ENCODE measurements at places on chromosomes 5 and 9. TPM values are rescaled to one million over a fixed set of nuclear protein-coding genes. Genes with fewer than 3 reads are reported as not detected.

Gene CRB2
- 0.18 TPM for total RNA-seq

Gene GRXCR2
- total RNA-seq: not detected

GRCh38 chr5:91383956-91384300 lies 811 bp upstream of the ARRDC3 start:
- peaks cover 17% of the 10 kb centered on the region for H3K27me3 ChIP-seq
- peak overlapping the region; percentile 100 for H3K27ac ChIP-seq
- DNase-seq: peak; percentile 22
- peaks cover 17% of the 10 kb centered on the region for H3K4me1 ChIP-seq
- peaks cover 6% of the 10 kb centered on the region for H3K36me3 ChIP-seq

Gene PTGES2
- total RNA-seq: 39.8 TPM

Gene TRIO
- total RNA-seq: 229 TPM

Gene PCDHA1
- total RNA-seq: 0.13 TPM

GRCh38 chr9:107982001-107982400 lies 492.4 kb upstream of the KLF4 start:
- no peaks in the 10 kb centered on the region for H3K36me3 ChIP-seq
- H3K4me1 ChIP-seq: no peaks in the 10 kb centered on the region
- no peak overlapping the region for H3K27ac ChIP-seq
- no peak for DNase-seq

- DNase-seq: no peak
- H3K36me3 ChIP-seq: no peaks in the 10 kb centered on the region
- H3K27me3 ChIP-seq: peaks cover 24% of the 10 kb centered on the region
- no peak overlapping the region for H3K4me3 ChIP-seq
Observed at GRCh38 chr9:114100536-114100935, 1.4 kb upstream of the KIF12 start.

Gene JMY
- 7.7 TPM for total RNA-seq

DNA sequence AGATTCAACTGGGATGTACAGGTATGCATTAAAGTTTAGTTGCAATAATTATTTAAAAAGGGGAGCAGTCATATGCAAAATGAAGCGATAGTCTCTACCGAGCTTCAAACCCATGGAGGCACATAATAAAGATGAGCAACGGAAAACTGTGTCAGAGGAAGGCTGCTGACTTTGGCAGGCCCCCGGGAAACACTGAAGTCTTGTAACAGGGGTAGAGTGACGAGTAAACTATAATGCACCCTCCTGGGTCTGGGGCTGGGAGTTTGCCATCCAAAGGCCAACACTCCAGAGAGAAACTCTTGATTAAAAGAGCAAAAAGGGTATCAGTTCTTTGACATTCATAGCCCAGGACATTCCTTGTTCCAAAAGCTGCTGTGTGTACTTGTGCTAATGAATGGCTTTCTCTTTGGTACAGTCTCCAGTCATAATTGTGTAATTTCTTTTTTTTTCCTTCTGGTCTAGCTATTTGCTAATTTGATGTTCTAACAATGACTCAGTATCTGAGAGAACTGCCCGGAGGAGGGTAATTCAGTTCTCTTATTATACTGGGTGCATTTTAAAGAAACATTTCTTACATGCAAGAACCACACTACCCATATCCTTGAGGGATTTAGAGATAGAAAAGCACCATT lies 59.2 kb downstream of the TNC start:
- H3K27me3 ChIP-seq: peaks cover 2% of the 10 kb centered on the region
- H3K4me3 ChIP-seq: no peak overlapping the region
- H3K27ac ChIP-seq: no peak overlapping the region
- peaks cover 5% of the 10 kb centered on the region for H3K4me1 ChIP-seq

- no peak overlapping the region for H3K27ac ChIP-seq
- no peak overlapping the region for H3K4me3 ChIP-seq
- H3K36me3 ChIP-seq: no peaks in the 10 kb centered on the region
- no peaks in the 10 kb centered on the region for H3K27me3 ChIP-seq
- no peak for DNase-seq
Observed at GRCh38 chr9:8560560-8561525, 761.3 kb upstream of the DMAC1 start.

DNA sequence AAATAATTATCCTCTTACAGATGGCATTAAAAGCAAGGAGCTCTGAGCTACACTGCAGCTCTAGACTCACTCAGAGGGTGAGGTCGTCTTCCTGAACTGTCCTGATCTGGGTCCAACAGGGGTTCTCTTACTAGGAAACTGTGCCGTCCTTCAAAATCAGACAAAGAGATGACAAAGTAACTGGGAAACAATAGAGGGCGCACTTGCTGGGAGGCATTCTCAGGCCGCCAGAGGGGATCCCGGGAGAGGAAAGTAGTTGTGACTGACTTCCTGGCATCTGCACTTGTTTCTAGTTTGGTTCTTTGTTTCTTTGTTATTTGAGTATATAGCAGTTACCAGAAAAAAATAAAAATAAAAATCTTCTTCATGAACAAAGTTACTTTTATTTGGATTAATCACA lies 142.9 kb upstream of the MSX2 start:
- H3K4me1 ChIP-seq: peaks cover 4% of the 10 kb centered on the region
- peaks cover 2% of the 10 kb centered on the region for H3K27me3 ChIP-seq
- no peak overlapping the region for H3K27ac ChIP-seq
- H3K36me3 ChIP-seq: no peaks in the 10 kb centered on the region

DNA sequence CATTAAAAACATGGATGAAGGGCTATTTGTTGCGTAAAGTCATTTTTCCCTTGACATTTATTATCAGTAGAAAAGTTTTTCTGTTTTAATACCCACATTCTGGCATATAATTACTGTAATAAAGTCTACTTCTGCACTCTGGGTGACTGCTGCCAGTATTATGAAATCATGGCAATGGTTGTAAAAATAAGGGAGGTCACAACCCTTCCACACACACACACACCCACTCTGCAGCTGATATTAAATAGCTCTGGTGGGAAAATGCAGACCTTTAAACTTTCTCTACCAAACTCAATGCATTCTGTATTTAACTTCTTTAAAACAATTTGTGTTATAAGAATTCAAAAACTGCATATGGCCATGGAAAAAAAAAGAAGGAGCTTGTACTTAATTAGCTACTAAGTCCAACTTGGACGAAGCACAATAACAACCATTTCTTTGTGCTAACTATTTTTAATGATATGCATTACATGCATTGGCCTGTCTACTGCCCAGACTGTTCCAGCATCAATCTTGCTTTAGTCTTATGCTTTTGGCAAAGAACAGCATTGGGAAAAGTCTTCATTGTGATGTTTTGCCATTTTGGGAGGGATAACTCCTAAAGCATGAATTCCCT lies 137.6 kb upstream of the MAP3K1 start:
- peaks cover 5% of the 10 kb centered on the region for H3K27me3 ChIP-seq
- no peaks in the 10 kb centered on the region for H3K4me1 ChIP-seq
- H3K4me3 ChIP-seq: no peak overlapping the region
- no peak for DNase-seq
- H3K36me3 ChIP-seq: no peaks in the 10 kb centered on the region
- no peak overlapping the region for H3K27ac ChIP-seq

Gene PCYOX1L
- 18.3 TPM for total RNA-seq

- H3K36me3 ChIP-seq: no peaks in the 10 kb centered on the region
- no peaks in the 10 kb centered on the region for H3K27me3 ChIP-seq
- H3K4me1 ChIP-seq: no peaks in the 10 kb centered on the region
- H3K4me3 ChIP-seq: no peak overlapping the region
- H3K27ac ChIP-seq: no peak overlapping the region
Observed at GRCh38 chr5:9419794-9420193, 126.1 kb downstream of the SEMA5A start.

GRCh38 chr9:15136646-15137045 lies 170.4 kb downstream of the TTC39B start:
- no peak overlapping the region for H3K27ac ChIP-seq
- H3K4me1 ChIP-seq: peaks cover 9% of the 10 kb centered on the region
- H3K27me3 ChIP-seq: peaks cover 2% of the 10 kb centered on the region
- no peak overlapping the region for H3K4me3 ChIP-seq
- no peak for DNase-seq

GRCh38 chr9:127232833-127233549 lies 31.6 kb upstream of the GARNL3 start:
- H3K4me1 ChIP-seq: no peaks in the 10 kb centered on the region
- no peak overlapping the region for H3K4me3 ChIP-seq
- H3K27ac ChIP-seq: no peak overlapping the region
- DNase-seq: no peak

GRCh38 chr9:136695955-136696354 lies 8.7 kb upstream of the AGPAT2 start:
- DNase-seq: no peak
- H3K4me1 ChIP-seq: peaks cover 23% of the 10 kb centered on the region
- H3K27me3 ChIP-seq: peaks cover 5% of the 10 kb centered on the region
- no peaks in the 10 kb centered on the region for H3K36me3 ChIP-seq

Gene MARCHF6
- total RNA-seq: 162 TPM

DNA sequence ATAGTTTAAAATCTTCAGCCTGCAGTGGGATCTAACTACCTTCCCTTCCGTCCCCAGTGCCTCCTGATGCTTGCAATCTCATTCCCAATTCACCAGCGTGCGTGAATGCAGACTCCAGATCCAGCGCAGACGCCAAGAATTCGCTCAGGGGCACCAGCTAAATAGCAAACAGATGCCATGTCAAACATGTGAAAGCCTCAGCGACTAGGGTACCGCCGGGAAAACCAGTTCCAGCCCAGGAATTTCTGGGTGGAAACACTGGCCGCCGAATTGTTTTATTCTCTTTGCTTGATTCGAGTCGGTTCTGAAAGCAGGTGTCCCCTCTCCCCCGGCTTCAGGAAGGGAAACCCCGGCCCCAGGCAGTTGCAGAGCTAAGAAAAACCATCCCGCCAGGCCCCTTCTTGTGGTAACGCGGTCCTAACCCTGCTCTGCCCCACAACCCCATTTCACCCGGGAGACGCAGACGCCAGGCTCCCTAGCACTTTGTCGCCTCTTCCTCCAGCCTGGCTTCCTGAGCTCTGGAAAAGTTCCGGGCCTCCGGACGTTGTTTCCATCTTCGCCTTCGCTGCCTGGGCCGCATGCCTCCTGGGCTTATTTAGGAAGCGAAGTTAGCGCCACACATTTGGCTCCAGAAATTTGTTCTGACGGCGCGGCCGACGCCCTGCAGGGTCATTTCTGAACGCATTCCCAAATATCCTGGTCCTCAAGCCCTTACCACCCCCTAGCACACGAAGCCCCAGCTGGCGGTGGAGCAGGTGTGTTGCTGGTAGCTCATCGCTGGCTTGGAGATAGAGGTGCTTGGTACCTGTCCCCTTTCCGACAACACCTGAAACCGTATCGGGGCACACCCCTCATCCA lies 665 bp upstream of the LVRN start:
- peaks cover 5% of the 10 kb centered on the region for H3K27me3 ChIP-seq
- no peaks in the 10 kb centered on the region for H3K36me3 ChIP-seq
- peaks cover 8% of the 10 kb centered on the region for H3K4me1 ChIP-seq

Gene IFNK
- total RNA-seq: not detected

DNA sequence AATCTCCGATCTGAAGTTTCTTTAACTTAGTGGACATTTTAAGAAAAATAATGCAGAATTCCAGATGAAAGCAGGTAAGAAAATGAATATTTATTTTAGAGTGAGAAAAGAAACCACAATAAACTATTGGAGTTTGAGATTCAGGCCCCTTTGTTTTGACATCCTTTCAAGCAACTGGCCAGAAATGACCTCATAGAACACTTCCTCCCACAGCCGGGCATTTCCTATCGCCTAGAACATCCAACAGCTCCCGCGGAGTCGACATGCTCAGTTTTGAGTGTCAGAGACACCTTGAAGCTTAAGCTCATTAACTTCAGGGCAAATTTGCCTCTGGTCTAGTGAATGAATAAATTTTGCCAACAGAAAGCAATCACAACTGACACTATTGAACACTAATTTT lies 369.2 kb downstream of the TLE4 start:
- H3K27ac ChIP-seq: no peak overlapping the region
- H3K27me3 ChIP-seq: no peaks in the 10 kb centered on the region
- no peak overlapping the region for H3K4me3 ChIP-seq
- no peaks in the 10 kb centered on the region for H3K36me3 ChIP-seq

GRCh38 chr5:154214371-154215106 lies 24.0 kb downstream of the GALNT10 start:
- peaks cover 4% of the 10 kb centered on the region for H3K36me3 ChIP-seq
- peaks cover 2% of the 10 kb centered on the region for H3K27me3 ChIP-seq
- no peak for DNase-seq
- peaks cover 17% of the 10 kb centered on the region for H3K4me1 ChIP-seq
- H3K4me3 ChIP-seq: no peak overlapping the region

DNA sequence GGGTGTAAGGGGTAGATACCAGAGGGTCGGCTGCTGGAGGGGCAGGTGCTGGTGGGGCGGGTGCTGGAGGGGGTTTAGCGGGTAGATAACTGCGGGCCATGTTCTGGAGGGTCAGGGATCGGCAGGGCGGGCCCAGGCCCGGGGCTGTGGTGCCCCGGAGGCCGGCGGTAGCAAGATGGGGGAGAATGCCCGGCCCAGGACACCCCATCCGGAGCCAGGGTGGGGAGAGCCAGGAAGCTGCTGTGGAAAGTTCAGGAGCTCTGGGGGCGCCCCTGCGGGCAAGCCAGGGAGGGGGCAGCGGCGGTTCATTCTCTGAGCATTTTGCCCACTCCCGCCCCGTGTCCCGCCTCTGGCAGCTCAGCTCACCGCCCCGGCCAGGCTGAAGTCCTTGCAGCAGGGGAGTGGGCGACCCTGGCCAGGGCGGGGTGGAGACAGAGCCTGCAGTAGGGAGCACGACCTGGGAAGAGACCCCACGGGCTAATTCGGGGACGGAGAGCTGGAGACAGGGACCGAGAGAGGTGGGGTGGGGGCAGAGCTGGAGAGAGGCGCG lies 538 bp downstream of the PRRT1B start:
- peaks cover 38% of the 10 kb centered on the region for H3K27me3 ChIP-seq
- peaks cover 29% of the 10 kb centered on the region for H3K36me3 ChIP-seq
- H3K4me1 ChIP-seq: peaks cover 11% of the 10 kb centered on the region
- DNase-seq: no peak

- no peak overlapping the region for H3K4me3 ChIP-seq
- H3K4me1 ChIP-seq: no peaks in the 10 kb centered on the region
- no peak for DNase-seq
- H3K27me3 ChIP-seq: no peaks in the 10 kb centered on the region
- H3K36me3 ChIP-seq: no peaks in the 10 kb centered on the region
Observed at GRCh38 chr5:145362266-145362665, 472.9 kb downstream of the PRELID2 start.

Gene PFDN1
- total RNA-seq: 86.2 TPM

GRCh38 chr9:71858812-71859211 lies 52.2 kb downstream of the ABHD17B start:
- no peak overlapping the region for H3K4me3 ChIP-seq
- H3K27me3 ChIP-seq: no peaks in the 10 kb centered on the region
- DNase-seq: no peak

- no peaks in the 10 kb centered on the region for H3K36me3 ChIP-seq
- H3K27me3 ChIP-seq: peaks cover 9% of the 10 kb centered on the region
- no peak overlapping the region for H3K27ac ChIP-seq
- no peaks in the 10 kb centered on the region for H3K4me1 ChIP-seq
- no peak overlapping the region for H3K4me3 ChIP-seq
- no peak for DNase-seq
Observed at GRCh38 chr5:3484836-3485235, 110.8 kb upstream of the IRX1 start.

- no peaks in the 10 kb centered on the region for H3K36me3 ChIP-seq
- H3K4me3 ChIP-seq: no peak overlapping the region
- peak; percentile 21 for DNase-seq
- H3K27me3 ChIP-seq: peaks cover 5% of the 10 kb centered on the region
- H3K4me1 ChIP-seq: peaks cover 10% of the 10 kb centered on the region
- no peak overlapping the region for H3K27ac ChIP-seq
Observed at GRCh38 chr5:159878988-159879471, 37.3 kb upstream of the ADRA1B start.
